NCI-H1105 treated with DMSO at 0.1 percent for 48 hours (cell line): ENCODE measurements at places on chromosomes 5 and 9.

DNA sequence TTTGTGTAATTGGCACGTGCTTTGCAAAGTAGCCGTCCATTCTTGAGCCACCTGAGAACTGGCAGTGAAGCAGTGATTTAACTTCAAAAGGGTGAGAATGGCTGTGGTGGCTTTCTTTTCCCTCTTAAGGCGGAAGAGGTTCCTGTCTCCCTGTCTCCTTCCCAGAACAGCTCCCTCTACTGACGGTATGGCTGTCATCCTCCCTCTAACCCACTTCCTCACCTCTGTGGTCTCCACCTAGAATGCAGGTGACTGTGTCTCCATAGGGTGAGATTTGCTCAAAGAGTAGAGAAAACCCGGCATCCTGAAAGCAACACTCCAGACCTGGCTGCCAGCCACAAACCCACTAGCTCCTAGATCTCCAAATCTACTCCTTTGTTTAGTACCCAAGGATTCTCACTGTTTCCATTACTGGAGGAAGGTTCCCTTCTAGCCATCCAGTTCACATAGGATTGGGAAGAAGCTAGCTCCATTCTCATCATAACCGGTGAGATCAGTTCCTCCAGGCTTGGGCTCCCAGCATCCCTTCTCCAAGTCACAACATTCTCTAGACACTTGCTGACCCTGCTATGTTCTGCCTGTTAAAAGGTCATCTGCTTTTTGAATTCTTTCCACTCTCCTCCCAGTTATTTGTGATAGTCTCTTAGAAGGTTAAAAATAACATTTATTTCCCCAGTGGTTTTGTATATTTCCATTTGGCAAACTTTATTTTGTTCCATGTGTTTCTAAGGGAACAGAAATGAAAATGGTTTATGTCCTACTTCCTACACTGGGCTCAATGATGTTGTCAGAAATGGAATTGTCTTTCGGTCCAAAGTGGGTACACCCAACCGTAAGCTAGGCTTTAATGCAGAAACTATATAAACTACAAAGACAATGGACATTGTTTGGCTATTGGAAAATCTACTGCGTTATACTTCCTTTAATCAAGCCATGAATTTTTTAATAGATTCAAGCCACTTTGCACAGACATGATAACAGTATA lies 269.4 kb downstream of the CWC27 start:
- peak; percentile 2 for DNase-seq

DNA sequence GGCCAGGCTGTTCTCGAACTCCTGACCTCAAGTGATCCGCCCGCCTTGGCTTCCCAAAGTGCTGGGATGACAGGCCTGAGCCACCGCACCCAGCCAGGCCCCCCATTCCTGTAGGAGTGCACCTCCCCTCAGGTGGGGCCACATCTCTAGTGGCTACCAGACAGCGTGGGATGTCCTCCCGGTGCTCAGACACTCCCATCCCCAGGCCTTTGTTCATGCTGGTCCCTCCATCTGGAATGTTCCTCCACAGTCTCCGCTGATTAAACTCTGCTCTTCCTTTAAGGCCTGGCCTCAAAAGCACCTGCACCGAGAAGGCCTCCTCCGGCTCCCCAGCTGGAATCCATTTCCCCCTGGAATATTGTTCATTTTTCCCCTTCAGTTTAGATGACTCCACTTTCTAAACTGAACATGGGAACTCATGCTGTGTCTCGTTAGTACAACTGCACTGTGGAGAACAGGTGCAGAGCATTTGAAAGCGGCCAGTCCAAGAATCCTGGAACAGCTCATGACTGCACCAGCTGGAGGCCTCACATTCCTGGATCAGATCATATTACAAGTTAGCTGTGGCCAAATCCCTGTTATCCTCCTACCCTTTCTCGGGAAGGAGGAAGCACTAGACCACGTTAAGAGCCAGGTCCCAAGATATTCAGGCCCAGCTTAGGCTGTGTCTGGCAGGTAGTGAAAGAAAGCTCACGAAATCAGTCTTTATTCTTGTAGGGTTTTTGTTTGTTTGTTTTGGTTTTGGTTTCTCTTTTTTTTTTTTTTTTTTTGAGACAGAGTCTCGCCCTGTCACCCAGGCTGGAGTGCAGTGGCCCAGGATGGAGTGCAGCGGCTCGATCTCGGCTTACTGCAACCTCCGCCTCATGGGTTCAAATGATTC lies 10.8 kb upstream of the PRRC2B start:
- peak; percentile 77 for DNase-seq

- DNase-seq = no peak
These were observed 159.7 kb downstream of the TLE1 start for GRCh38 chr9:81529556-81530193.

DNA sequence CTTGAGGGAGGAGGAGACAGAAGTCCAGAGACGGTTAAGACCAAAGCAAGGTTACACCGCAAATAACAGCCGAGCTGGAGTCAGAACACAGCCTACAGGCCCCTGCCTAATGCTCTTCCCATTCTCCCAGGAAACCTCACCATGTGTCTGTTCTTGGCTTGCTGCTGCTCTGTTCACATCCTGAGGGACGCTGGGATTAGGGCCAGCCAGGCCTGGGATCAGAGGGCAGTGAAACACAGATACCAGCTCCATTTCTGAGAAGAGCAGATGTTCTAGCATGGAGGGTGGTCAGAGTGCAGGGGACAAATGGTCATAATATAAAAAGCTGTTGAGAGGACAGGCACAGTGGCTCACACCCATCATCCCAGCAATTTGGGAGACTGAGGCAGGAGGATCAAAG lies 124.8 kb upstream of the LARP1 start:
- DNase-seq = no peak

DNA sequence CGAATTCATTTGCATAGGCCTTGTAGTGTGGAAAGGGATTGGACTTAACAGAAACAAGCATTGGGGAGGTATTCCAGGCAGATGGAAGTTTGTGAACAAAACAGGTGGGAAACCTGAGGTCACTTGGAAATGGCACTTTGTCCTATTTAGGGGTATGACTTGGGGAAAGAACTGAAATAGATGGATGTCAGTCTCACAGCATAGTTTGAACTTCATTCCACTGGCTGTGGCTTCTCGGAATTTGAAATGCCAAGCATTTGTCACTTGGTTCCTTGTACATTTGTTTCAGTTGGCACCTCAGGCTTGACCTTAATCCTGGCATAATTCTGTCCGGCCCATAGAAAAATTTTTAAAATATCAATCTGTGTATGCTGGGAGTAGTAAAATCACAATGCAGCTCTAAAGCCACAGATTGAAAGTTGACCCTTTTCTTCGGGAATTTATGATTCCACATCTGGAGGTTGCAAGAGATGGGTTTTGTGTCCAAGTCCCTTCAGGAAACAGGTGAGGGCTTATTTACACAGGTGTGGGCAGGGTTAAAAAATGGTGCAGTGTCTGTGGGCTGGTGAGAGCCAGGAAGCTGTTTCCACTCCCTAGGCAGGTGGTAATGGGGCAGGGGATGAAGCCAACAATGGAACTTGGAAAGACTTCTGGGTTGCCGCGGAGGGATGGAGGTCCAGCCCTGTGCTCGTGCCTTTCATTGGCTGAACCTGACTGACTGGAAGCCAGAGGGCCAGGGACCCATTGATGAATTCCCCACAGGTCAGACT lies 39.2 kb upstream of the PDE8B start:
- no peak for DNase-seq
